ENCODE measurements at places on chromosomes 12 and 14. TPM values are rescaled to one million over a fixed set of nuclear protein-coding genes. Genes with fewer than 3 reads are reported as not detected.

- no peak for DNase-seq
Observed at GRCh38 chr14:85535991-85536832, 6.3 kb downstream of the FLRT2 start.

Gene FBXW8
- 13.1 TPM for total RNA-seq

DNA sequence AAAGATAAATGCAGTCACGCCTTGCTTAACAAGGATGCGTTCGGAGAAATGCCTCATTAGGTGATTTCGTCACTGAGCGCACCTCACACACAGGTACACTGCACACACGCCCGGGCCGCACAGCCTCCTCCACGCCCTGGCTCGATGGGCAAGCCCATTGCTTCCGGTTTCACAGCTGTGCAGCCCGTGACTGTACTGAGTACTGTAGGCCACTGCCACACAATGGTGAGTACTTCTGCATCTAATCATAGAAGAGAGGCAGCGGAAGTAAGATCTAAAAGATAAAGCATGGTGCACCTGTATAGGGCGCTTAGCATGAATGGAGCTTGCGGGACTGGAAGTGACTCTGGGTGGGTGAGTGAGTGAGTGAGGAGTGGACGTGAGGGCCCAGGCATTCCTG, 4.3 kb downstream of the RIMBP2 start:
- peak; percentile 23 for DNase-seq

DNA sequence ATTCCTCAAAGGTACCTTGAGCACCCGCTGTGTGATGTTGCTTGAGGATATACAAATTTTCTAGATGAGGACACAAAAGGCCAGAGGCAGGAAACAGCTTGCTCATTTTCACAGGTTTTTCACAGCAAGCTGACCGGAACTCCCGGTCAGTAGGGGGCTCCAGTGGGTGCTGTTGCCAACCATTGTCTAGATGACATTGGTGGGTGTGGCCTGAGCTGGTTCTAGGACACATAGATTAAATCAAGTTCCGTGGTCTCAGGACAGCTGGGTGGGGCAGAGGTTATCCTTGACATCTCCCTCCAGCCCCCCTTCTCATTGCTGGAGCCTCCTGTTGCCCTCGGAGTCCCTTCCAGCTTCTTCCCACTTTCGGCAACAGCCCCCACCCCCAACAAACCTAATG, 153.6 kb upstream of the FKBP4 start:
- peak; percentile 22 for DNase-seq

- no peak for DNase-seq
Observed at GRCh38 chr12:91127751-91128150, 16.5 kb upstream of the LUM start.

DNA sequence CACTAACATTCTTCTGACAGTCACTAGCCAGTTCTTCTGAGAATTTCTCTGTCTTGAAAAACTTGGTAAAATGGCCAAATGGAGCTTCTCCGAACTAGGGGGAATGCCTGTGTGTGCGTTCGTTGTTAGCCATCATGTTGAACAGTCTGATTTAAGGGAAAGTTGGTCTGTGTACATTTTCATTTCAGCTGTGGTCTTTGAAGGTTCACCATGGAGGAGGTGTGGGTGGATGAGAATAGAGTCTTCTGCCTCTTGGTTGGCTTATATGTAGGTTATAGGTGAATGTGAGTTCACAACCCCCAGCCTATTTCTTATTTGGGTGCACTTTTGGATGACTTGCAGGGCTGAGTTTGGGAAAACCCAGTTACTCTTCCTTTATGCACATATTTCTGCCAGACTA, 12.9 kb downstream of the ETV6 start:
- DNase-seq: no peak

Gene DCN
- 705 TPM for total RNA-seq

DNA sequence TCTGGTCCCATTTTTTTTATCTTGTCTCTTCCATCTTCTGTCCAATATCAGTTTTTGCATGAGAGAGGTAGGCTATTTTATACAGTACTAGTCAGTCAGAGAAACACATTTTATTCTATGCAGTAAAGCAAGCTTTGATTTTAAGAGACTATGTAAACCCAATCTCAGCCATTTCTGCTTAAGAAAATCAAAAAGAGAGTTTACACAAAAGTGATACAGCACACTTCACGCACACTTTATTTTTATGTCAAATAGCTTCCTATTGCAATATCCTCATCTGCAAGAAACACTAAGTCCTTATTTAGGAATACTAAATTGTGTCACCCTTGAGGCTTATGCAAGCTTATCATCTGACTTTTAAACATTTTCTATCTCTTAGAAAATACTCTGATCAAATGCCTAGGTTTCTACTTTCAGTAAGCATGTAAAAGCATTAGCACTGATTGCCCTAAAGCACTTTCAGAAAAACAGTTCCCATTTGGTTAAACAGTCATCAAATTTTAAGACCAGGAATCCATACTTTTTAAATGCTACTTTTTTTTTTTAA, 78.3 kb downstream of the MED13L start:
- no peak for DNase-seq

DNA sequence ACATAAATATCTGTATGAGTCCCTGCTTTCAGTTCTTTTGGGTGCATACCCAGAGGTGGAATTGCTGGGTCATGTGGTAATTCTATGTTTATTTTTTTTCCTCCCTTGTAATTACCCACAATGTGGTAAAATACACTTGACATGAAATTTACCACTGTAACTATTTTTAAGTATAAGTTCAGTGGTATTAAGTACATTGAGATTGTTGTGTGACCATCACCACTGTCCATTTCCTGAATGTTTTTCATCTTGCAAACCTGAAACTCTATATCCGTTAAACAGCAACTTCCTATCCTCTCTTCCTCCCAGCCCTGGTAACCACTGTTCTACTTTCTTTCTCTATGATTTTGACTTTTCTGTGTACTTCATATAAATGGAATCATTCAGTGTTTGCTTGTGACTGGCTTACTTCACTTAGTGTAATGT, 51.4 kb downstream of the BORCS5 start:
- no peak for DNase-seq

GRCh38 chr14:94582199-94582750, 1.0 kb downstream of the SERPINA5 start:
- DNase-seq: no peak

Gene CCDC175
- 0.09 TPM for total RNA-seq

All from mucosa of descending colon (tissue), 3 donors.